ENCODE measurements at places on chromosomes 7 and 10. TPM values are rescaled to one million over a fixed set of nuclear protein-coding genes. Genes with fewer than 3 reads are reported as not detected.
A peak's percentile ranks its signal among the peaks of the same experiment; 100 is the strongest.

- no peak for DNase-seq
These were observed 21.0 kb downstream of the MPP7 start for GRCh38 chr10:28281726-28282315.

DNA sequence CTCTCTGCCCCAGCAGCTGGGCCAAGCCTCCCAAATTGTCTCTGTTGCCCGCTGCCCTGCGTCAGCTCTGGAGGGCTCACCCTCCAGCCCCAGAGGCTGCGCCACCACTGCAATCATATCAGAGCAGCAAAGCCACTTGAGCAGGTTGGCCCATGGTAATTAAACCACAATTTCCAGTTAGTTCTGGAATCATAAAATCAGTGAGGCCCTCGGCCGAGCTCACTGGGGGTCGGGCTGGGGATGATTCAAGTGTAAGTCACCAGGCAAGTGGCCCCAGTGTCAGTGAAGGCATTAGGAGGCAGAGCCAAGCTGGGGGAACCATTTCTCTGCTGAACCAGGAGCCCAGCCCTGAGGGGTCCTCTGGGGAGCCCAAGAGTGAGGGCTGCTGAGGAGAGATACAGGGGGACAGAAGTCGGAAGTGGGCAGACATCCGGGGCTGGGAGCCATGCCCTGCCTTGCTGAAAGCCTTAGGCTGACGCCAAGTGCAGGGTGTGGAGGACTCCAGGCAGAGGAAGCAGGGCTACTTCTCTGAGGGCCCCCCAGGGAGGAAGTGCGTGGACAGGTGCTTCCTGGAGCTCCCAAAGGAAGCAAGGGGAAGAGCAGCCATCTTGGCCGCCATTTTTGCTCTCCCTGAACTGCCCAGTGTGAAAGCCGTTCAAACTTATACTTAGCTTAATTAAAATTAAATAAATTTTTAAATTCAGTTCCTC lies 29.5 kb upstream of the SLC29A3 start:
- no peak for DNase-seq

DNA sequence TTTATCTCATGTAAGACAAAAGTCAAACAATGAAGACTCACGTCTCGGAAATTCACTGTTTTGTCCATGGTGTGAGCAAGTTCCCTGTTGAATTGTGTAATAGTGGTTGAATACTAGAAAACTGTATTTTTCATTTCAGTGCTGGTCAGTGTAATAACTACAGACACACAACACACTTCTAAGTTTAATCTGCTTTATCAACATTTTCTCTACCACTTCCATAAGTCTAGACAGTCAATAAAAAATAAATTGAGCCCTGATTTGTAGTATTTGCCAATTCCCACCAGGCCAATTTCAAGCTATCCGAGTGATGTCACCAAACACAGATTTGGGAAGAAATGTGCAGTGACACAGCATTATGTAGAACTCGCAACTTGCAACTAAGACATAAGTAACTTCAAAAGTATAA lies 81.9 kb downstream of the GPR141 start:
- no peak for DNase-seq

GRCh38 chr7:98284335-98285036 lies 3.0 kb downstream of the BRI3 start:
- no peak for DNase-seq

GRCh38 chr7:92761391-92762097 lies 74.8 kb downstream of the CDK6 start:
- no peak for DNase-seq

Gene OR9A2
- not detected for total RNA-seq

DNA sequence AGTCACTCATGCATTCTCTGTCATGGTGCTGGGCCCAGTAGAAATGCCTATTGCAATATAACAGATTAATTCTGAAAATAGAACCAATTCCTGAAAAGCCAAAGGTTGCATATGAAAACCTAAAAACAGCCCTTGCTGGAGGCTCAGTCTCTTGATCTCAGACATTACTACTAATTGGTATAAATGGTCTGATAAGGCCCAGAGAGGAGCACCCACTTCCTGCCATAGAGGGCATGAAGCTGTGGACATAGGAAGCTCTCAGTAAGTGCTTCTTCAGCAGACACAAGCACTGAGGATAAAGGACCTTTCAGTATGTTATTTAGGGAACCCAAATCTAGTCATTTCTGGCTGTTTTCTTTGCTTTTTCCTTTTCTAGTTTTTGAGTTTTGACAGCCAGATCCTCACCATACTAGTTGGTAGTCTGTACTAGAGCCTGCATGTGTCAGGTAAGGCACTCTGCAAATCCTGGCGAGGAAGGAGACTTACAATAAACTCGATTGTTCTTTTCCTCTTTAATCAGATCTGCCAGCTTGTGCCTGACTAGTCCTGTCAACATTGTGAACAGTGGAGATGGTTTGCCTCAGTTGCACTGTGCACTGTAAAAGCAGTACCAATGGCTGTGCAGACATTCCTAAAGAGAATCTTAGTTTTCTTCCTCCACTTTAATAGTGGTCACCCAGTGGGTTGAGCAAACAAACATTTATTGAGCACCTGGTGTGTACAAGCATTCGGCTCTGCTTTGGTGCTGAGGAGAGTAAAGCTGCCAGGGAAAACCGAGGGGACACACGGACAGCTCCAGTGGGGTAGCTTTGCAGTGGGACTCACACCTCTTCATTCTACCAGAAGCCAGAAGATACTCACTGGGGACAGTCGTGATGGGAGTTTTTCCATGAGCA lies 140.9 kb downstream of the CHN2 start:
- no peak for DNase-seq

- peak; percentile 67 for DNase-seq
These were observed 15.5 kb upstream of the SLC18A3 start for GRCh38 chr10:49594594-49594993.

Gene CASP2
- 12.7 TPM for total RNA-seq

- DNase-seq: no peak
These were observed 192.6 kb upstream of the FRMD4A start for GRCh38 chr10:14523286-14523685.

Gene CNTNAP2
- total RNA-seq: 0.15 TPM

DNA sequence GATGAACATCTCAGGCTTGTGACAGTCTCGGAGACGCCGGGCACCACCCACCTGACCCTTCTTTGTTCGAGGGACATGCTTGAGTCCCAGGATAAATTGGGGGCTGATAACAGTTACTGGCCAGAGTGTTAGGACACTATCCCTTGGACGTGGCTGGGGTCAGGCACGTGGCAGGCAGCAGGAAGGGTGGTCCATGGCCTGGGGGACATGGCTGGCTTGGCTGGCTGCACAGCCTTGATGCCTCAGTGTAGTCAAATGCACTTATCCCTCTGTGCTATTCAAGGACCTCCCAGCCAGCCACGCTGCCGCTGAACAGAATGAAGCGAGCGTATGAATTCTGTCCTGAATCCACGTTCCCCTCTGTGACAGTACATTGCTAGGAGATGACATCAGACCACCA lies 662.0 kb upstream of the FOXK1 start:
- DNase-seq: no peak

Data from NCI-H460 (cell line).